ENCODE measurements at places on chromosomes 12 and 14.

DNA sequence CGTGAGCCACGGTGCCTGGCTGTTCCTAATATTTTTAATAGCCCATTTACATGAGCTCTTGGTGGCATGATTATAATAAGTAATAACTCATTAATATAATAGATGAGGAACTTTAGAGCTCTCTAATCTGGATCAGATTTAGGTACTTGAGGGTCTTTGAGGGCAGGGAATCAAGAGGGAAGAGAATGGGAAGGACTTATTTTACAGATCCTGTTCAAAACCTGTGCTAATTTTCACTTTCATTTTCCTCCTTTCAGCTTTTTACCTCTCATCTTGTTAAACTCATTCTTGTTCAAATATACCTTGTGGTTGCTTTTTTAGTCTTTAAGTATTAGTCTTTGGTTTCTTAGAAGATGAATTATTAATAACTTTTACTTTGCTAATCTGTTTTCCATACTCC is 5.6 kb downstream of the NECAP1 start:
- no peak for DNase-seq

GRCh38 chr12:121968876-121969275 is 50.5 kb downstream of the CFAP251 start:
- no peak for DNase-seq

- DNase-seq: no peak
These were observed 162.6 kb downstream of the SLC15A4 start for GRCh38 chr12:128661226-128661569.

DNA sequence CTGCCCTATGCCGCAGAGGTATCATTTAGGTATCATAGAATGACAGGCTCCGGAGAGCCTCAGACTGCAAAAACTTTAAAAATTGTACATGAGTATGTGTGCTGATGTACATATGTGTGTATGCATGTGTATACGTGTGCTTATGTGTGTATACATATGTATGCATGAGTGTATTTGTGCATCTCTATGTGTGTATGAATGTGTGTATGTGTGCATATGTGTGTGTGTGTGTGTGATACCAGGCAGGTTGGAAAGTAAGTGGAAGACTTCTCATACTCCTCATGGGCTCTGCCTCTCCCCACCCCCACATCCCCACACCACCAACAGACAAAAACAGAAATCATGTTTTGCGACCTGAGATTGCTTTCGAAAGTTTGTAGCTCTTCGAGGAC is 621 bp upstream of the TMEM117 start:
- DNase-seq: no peak

DNA sequence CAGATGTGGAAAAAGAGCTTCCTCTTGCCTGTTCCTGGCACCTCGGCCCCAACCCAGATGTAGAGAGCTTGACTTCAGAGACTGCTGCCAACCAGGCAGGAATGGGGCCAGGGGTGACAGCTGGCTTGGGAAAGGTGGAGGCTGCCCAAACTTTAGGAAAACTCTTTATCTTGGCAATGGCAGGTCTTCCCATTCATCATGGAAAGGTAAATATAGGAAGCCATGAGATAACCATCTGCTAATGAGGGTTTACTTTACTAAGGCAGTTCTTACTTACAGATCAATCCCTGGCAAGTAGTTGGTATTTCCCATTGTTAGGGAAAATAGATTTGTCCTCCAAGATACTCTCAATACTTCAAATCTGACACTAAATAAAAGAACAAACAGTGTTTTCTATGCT is 143.1 kb upstream of the NUDT4 start:
- DNase-seq: no peak

GRCh38 chr14:80956102-80956501 is 681 bp downstream of the TSHR start:
- no peak for DNase-seq

DNA sequence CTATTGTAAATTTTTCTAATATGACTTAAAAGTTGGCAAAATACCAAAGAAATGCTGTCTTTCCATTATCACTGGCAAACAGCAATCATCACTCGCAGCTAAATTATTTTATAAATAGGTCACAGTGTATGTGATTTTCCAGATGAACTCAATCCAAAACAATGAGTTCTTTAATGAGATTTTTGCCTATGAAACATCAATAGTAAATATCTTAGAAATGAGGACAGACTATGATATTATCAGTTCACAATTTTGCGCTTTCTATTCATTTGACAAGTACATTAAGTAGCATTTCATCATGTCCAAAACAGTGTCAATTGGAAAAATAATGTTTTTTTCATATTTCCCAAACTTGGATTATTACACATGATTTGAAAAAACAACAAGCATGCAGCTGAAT is 65.7 kb downstream of the PIK3C2G start:
- no peak for DNase-seq

GRCh38 chr12:131380220-131380964 is 330.5 kb upstream of the SFSWAP start:
- DNase-seq: no peak

- no peak for DNase-seq
These were observed 47.8 kb downstream of the SLC41A2 start for GRCh38 chr12:104910196-104910840.

GRCh38 chr12:104340925-104341611 is 37.5 kb downstream of the EID3 start:
- no peak for DNase-seq

GRCh38 chr12:119710965-119711551 is 43.1 kb downstream of the PRKAB1 start:
- no peak for DNase-seq

DNA sequence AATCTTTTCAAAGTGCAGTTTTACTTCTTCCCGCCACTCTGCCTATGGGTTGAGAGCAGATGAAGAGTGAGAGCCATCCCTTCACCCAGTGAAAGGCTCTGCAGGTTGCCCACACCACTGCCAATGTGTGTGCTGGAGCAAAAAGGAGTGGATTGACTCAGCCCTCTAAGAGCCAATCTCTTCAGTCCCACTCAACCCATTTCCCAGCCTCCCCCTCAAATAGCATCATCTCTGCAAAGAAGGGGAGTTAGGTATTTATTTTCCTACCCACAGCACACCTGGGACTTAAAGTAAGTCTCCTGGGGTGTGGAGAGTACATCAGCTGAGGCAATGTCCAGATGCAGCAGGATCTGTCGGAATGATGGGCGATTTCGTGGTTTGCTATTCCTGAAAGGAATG is 15.3 kb downstream of the MAP3K12 start:
- no peak for DNase-seq

DNA sequence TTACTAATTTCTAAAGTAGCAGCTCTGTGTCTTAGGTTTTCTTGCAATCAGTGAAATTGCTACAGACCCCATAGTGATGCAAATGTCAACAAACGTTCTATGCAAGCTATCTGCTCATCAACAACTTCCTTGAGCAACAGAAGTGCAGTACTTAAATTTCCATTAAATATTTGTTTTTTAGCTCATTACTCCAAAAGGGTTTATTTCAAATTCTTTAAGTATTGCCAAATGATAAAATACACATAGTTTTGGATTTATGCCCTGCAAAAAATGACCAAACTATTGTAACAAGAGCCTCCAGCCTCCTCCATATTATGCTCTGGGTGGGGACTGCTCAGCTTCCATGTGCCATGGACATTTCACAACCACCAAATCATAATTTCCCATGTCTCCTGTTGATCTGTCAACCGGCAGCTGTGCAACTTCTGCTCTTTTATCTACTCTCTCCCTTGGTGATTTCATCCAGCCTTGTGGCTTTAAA is 4.4 kb downstream of the BDKRB1 start:
- DNase-seq: no peak

GRCh38 chr14:98954349-98955000 is 317.5 kb downstream of the BCL11B start:
- no peak for DNase-seq

- DNase-seq: no peak
These were observed 201.8 kb upstream of the CCDC196 start for GRCh38 chr14:66284346-66284745.

GRCh38 chr12:15631007-15631715 is 158.0 kb downstream of the EPS8 start:
- DNase-seq: no peak

DNA sequence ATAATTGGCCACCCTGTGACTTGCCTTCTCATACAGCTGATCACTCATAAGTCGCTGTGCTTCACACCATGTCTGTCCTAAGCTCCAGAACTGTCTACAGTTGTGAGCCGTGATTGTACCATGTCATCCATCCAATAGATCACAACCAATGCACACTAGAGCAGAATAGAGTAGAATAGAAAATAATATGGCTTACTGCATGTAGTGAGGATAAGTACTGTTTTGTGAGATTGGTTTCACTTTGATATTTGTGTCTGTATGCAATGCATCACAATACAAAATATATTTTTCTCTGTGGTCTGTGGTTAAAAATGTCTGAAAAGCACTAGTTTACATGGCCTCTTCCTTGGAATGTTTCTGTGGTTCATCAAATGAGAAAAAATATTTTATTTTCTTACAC is 237.6 kb upstream of the PRKD1 start:
- no peak for DNase-seq

GRCh38 chr12:126355346-126355745 is 1290.1 kb downstream of the AACS start:
- DNase-seq: no peak

GRCh38 chr14:72740504-72740961 is 153.4 kb downstream of the DPF3 start:
- no peak for DNase-seq

- no peak for DNase-seq
These were observed 53.2 kb downstream of the DACT1 start for GRCh38 chr14:58690801-58691516.

- DNase-seq: no peak
These were observed 797 bp downstream of the ESPL1 start for GRCh38 chr12:53268630-53269562.

- no peak for DNase-seq
These were observed 21.3 kb downstream of the SETD1B start for GRCh38 chr12:121825041-121825523.

DNA sequence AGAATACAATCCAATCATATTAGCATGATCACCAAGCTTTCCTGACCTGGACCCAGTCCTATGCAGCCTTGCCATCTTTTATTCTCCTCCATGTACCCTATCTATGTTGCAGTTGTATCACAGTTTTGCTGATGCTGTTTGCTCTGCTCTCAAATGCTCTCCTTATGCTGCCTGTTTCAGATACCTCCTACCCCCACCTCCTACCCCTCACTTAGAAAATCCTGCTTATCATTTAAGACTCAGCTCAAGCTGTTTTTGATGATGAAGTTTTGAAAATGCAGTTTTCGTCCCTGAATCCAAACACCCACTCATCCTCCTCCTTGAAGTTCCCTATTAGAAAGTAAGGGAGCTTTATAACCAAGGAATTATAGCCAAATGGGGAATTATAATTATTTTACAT is 457.4 kb upstream of the ATP2B1 start:
- DNase-seq: no peak

GRCh38 chr14:34124585-34124984 is 173.7 kb upstream of the EGLN3 start:
- DNase-seq: no peak

DNA sequence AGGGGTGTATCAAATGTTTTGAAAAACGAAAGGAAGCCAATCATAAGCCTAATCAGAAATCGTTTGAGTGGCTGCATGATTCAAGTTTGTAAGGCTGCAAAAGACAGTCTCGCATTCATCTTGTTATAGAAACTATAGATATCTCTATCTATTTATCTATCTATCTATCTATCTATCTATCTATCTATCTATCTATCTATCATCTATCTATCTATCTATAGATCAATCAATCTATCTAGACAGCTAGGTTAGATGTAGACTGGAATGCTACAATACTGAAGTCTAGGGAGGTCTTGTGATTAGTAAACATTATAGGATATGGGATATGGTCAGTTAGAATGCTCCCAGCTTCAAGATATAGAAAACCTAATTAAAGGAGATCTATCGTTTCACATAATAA is 52.2 kb upstream of the BTG1 start:
- DNase-seq: no peak

DNA sequence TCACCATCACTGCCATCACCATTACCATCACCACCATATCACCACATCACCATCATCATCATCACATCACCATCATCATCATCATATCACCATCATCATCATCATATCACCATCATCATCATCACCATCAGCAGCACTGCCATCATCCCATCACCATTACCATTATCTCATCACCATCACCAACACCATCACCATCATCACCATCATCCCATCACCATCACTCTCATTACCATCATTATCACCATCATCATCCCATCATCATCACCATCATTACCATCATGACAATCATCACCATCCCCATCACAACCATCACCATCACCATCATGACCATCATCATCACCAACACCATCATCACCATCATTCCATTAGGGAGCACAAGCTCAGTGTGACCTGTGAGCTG is 318.0 kb downstream of the ADGRD1 start:
- no peak for DNase-seq

GRCh38 chr14:99189201-99189801 is 82.7 kb downstream of the BCL11B start:
- no peak for DNase-seq

DNA sequence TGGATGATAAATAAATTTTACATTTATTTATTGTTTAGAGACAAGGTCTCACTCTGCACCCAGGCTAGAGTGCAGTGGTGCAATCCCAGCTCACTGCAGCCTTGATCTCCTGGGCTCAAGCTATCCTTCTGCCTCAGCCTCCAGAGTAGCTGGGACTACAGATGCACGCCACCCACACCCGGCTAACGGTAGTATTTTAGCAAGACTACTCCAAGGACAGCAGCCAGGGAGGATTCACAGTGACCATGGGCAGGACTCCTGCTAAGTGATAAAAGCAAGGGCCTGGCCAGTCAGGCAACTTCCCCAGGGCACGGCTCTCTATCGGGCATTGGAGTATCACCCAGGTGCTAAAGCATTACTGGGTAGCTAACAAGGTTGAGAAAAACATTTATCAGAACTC is 55.4 kb downstream of the ARL6IP4 start:
- no peak for DNase-seq

DNA sequence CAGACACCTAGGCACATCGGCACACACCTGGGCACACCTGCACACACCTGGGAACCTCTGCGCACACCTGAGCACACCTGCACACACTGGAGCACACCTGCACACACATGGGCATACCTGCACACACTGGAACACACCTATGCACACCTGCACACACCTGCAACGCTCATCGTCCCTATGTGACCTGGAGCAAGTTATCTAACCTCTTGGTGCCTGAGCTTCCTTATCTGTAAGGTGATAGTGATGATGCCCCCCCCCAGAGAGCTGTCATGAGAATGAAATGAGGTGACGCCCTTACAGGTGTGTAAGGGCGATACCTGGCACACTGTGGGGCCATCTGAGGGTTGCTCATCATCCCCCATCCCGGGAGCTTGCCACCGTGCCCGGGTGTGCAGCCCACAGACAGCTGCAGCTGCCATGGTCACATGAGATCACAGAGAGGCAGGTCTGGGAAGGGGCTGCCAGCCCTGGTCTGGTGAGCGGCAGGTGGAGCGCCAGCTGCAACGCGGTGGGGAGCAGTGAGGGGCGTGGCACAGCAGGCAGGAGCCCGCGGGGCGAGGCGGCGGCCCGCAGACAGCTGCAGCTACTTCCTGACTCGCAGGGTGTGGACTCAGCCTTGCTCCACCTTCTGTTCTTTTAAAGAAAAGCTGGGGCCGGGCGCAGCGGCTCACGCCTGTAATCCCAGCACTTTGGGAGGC is 59.9 kb upstream of the FBRSL1 start:
- DNase-seq: peak; percentile 50

Data from T-helper 17 cell (primary cell).